K562 (cell line): ENCODE measurements at places on chromosomes 13 and 19. TPM values are rescaled to one million over a fixed set of nuclear protein-coding genes. Genes with fewer than 3 reads are reported as not detected.
A peak's percentile ranks its signal among the peaks of the same experiment; 100 is the strongest.

DNA sequence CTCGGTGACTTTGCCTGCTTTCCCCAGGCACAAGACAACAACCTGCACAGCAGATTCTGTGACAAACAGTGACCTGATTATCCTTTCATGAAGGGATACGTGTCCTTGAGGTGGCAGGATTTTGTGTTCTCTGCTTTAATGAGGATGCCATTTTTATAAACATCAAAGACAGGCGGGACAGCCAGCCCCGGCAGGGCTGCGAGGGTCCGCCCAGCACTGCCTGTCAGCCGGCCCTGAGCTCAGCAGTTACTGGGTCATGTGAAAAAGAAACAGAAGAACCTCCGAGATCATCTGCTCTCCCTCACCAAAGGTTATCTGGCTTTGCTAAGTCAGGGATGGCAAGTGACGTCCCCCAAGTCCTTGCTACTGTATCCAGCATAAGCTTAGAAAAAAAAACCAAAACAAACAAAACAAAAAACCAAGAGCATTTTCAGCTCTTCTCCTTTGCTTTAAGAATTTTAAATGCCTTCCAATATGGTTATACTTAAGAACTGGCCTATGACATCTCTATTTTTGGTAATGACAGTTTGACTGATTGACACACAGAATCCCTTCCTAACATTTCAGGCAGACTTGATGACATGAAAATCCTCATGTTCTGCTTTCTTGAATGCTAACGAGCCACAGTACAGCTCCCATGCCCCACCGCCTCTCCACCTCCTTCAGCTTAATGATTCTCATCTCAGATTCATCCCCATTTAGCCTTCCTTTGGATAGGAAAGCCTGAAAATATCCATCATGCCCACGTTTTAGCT is 666.6 kb upstream of the ARGLU1 start:
- DNase-seq = no peak

DNA sequence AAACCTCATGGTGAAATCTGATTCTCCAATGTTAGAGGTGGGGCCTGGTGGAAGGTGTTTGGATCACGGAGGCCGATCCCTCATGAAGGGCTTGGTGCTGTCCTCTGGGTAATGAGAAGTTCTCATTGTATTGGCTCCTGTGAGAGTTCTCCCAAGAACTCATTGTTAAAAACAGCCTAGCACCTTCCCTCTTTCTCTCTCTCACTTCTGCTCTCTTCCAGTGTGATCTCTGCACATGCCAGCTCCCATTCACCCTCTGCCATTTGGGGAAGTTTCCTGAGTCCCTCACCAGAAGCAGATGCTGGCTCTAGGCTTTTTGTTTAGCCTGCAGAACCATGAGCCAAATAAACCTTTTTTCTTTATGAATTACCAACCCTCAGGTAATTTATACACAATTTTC is 3.1 kb upstream of the SUCLA2 start:
- no peak for DNase-seq

DNA sequence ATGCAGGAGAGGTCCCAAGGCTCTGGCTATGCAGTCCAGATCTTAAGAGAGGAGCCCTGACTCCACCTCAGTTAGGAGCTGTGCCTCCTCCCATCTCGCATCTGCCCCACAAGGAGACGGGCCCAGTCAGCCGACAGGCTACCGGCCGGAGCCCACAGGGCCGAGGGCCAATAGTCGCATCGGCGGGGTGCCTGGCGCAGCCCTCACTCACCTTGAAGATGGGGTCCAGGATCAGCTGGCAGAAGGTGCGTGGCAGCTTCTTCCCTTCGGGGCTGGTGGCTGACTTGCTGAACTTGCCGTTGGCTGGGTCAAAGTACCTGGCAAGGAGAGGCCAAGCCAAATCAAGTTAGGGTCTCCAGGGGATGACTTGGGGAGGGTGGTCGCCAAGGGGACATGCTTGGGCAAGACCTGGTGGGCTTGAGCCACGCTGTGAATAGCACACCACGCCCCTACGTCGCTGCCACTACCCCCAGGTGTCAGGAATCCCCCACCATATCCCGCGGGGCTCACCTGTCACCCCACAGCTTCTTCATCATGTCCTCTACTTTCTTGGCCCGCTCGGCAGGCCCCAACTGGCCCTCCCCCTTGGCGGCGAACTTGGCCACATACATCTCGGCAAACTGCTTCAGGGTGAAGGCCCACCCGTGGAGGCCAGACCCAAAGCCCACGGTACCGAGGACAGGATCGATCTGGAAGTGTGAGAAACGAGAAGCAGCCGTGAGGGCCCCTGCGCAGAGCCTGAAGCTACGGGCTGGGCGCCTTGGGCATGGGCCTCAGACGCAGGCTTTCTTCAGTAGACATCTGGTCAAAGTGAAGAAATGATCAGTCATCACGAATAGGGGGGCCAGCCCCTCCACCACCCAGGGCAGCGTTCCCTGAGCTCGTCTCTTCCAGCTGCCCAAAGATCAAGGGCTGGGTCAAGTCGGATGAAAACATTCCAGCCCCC is 3.3 kb downstream of the EEF2 start:
- DNase-seq = no peak

- DNase-seq = no peak
Measured at GRCh38 chr13:91331047-91331915, 16.2 kb upstream of the MIR17HG start.

DNA sequence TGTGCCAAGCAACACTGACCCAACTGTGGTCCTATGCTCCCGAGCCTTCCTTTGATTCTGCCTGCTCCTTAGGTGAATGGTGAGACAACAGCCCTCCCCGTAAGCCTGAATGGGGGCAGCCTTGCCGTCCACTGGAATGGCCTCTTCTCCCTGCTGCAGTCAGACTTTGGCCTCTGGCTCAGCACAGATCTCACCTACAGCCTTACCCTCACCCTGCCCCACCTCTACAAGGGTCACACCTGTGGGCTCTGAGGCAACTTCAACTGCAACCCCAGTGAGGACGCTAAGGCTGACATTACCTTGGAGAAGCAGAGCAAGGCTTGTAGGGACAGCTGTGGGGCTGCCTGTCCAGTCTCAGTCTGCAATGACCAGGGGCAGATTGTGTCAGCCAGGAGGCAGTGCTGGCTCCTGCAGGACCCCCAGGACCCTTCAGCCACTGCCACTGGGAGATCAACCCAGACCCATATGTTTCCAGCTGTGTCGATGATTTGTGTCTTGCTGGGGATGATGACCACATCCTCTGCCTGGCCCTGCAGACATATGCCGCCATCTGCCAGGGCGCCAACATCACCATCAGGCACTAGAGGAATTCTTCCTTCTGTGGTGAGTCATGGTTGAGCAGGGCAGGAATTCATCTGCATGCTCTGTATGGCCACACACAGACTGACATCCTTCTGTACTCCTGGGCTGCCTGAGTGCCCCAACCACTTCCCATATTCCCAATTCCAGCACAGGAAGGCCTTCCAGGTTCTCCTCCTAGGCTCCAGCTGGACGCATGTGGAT is 27.3 kb upstream of the FXYD3 start:
- no peak for DNase-seq

GRCh38 chr19:41175801-41176777 is 16.9 kb upstream of the CYP2S1 start:
- no peak for DNase-seq

GRCh38 chr19:51089786-51090185 is 7.1 kb upstream of the KLK14 start:
- DNase-seq = no peak

DNA sequence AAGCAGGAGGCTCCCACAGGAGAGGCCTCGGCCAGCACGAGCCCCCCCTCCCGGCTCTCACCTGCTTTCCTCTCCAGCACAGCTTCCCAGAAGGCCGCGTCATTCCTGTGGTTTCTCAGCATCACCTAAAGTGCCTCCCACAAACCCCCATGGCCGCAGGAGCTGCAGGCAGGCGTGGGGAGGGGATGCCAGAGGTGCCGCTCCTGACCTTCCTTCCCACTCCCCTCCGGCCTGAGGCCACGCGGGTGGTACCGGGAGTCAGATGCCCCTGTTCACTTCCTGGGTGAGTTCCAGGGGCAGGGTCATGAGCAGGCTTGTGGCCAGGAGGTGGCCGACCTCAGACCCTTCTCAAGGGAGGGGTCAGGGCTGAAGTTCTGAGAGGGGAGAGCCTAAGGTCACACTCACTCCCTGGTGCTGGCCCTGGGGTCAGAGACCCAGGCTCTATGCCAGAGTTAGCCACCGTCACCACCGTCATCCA is 14.4 kb upstream of the NPAS1 start:
- peak; percentile 49 for DNase-seq

- no peak for DNase-seq
Measured at GRCh38 chr19:39515551-39516191, 732 bp downstream of the SELENOV start.

DNA sequence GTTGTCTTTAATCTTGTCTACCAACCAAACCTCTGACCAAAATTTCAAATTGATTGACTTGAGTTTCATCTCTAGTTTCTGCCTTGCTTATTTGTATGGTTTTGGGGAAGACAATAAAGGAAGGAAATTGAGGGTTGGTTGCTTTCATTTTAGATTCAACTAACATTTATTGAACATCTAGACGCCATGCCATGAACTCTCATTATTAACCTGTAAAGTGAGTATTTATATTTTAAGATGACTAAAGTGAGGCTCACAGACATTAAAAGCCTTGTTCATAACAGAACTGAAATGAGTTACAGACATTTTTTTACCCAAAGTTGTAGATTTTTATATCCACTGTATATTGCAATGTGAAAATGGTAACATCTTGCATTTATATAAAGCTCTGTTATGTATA is 239.3 kb downstream of the LMO7 start:
- DNase-seq = no peak

GRCh38 chr13:36453516-36453915 is 21.2 kb downstream of the CCNA1 start:
- no peak for DNase-seq

- DNase-seq = no peak
Measured at GRCh38 chr19:13969897-13970296, 17.6 kb downstream of the DCAF15 start.

DNA sequence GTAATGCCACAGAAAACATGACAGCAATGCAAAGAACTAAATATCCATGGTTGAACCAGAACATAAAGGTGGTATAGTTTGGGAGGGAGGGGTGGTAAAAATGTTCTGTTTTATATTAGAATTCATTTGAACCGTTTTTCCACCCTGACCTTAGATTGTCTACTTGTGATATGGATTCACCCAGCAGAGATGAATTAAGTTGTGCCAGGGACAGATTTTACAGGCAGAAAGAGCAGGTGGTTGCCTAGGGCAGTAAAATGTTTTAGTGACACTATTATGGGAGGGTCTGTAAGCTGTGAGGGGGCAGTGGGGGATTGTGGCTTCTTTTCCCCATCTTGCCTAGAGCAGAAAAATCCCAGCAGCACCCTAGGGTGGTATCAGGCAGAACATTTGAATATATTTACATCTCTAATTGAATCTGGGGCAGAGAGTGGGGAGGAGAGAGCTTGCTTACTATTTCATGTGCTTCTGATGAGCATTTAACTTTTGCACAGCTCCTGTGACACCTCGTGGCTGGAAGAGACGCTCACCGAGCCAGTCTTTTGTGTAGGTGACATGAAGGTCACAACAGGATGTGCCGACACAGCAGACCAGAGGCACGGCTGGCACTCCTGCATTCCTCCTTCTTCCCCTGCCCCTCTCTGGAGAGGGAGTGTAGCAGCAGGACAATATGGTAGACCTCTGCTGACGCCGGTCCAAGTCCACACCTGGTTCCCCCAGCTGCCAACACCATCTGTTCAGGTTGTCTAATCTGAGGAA is 452.3 kb downstream of the IRS2 start:
- DNase-seq = no peak

GRCh38 chr13:40819797-40820315 is 30.4 kb downstream of the SLC25A15 start:
- DNase-seq = no peak

GRCh38 chr19:52527956-52528351 is 486 bp downstream of the ZNF808 start:
- DNase-seq = peak; percentile 13

DNA sequence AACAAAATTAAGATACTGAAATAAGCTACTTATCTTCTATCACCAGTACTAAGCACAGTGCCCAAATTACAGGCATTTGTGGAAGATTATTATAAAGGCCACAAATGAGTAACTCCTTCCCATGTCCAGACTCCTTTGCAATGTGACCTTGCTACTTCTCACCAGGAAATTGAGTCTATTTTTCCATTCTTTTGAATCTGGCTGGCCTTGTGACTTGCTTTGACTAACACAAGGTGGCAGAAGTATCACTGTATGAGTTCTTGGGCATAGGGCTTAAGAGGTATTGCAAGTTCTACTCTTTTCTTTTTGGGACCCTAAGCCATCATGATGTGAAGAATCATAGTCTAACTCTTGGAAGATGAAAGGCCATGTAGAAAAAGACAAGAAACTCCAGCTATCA is 49.9 kb downstream of the UGGT2 start:
- DNase-seq = no peak

- DNase-seq = peak; percentile 42
Measured at GRCh38 chr19:55300886-55301458, 17.2 kb downstream of the BRSK1 start.

Gene KASH5
- 0.20 and 0.60 TPM in 2 replicates for total RNA-seq

Gene INAFM1
- total RNA-seq = 26.6 and 30.9 TPM in 2 replicates

GRCh38 chr13:93674337-93674755 is 447.7 kb downstream of the GPC6 start:
- DNase-seq = no peak

GRCh38 chr13:110564472-110564985 is 3.0 kb upstream of the RAB20 start:
- DNase-seq = no peak

Gene TTC9B
- total RNA-seq = not detected in 2 replicates

DNA sequence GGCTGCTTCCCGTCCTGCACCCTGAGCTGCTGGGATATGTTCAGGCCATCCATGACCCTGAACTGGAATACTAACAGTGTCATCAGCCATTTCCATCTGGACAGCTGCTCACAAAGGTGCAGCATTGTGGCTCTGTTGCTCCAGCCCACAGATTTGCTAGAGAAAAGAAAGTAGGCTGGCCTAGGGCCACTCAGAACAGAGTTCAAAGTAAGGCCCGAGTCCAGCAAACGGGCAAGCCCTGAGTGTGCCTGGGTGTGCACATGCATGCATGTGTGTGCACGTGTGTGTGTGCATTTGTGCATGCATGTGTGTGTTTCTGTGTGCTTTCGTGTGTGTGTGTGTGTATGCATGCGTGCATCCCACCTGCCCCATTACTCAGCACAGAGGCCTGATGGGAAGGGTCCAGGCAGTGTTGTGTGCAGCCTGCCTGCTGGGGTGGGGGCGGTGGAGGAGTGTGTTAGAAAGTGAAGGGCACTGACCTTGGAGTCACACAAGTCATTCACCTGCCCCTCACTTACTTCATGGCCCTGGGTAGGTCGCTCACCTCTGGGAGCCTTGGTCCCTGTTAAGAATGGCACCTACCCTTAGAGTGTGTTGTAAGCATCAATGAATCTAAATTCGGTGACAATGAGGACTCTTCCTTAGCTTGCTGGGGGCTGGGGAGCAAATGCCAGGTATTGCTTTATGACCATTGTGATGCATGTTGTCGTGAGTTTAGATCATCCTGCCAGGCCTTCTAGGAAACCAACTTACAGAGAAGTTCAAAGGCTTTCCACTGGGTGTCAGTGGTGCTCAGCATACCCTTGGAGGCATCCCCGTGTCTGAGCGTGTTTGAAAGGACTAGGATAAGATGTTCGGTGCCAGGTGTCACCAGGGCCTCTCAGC is 53.2 kb downstream of the GPR12 start:
- DNase-seq = peak; percentile 6

Gene SULT2A1
- total RNA-seq = 0.16 and 0.18 TPM in 2 replicates
